ENCODE measurements at places on chromosomes 4 and X.

DNA sequence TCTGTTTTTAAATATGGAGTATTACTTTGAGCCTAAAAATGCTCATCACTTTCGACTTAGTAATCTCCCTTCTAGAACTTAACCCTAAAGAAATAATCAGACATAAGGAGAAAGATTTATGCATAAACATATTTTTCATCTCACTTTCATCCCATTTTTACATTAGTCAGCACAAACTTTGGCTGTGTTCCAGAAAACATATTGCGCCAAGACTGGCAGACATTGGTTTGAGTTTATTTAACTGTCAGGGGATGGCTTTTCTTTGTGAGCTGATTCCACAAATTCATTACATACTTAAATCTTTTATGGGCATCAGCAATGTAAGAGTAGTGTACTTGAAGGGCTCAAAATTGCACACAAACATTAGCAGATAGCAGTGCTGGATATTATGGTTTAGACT, 23.7 kb downstream of the MAOA start:
- no peak for DNase-seq

- no peak for DNase-seq
Observed at GRCh38 chrX:13491061-13491460, 78.3 kb upstream of the EGFL6 start.

- no peak for DNase-seq
Observed at GRCh38 chr4:53840643-53841042, 223.8 kb downstream of the CHIC2 start.

- DNase-seq: no peak
Observed at GRCh38 chrX:70013466-70014381, 36.0 kb downstream of the AWAT2 start.

GRCh38 chr4:12697970-12698369, 786.2 kb downstream of the RAB28 start:
- no peak for DNase-seq

DNA sequence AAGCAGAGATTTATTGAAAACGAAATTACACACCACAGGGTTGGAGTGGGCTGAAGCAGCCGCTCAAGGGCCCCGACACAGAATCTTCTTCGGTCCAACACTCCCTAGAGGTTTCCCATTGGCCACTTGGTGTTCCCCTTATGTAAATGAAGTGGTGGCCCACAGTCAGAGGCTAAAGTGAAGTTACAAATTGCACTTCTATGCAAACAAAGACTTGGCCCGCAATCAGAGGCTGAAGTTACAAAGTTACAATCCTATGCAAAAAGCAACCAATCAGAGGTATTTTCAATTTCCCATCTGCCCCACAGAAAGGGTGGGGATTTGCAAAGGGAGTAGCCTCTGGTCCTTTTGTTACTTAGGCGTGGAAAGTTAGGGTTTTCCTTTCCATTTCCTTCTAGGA, 35.7 kb upstream of the SLC25A43 start:
- DNase-seq: no peak

- peak; percentile 22 for DNase-seq
Observed at GRCh38 chrX:107894038-107894437, 68.4 kb downstream of the MID2 start.

DNA sequence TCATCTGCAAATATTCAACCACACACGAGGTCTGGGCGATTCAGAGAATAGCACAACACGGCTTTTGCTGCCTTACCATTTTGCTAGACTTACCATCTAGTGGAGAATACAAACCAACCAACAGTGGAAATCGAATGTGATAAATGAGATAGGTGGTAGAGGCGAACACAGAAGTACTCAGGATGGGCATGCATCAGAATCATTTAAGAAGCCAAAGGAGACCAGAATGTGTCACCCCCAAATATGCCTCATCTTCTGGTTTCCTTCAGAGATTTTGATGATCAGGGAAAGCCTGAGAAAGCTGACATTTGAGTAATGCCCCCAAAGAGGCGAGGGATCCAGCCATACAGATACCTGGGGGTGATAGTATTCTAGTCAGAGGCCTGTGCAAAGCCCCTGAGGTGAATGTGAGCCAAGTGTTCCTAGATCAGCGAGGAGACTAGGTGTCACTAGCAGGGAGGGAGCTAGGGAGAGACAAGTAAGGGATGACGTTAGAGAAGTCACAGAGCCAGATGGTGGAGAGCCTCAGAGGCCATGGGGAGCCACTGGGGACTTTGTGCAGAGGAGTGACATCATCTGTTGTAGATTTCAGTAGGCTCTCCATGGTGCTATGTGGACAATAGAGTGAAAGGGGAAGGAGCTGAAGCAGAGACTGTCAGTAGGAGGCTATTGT, 1.7 kb downstream of the MTMR1 start:
- DNase-seq: no peak

- DNase-seq: no peak
Observed at GRCh38 chr4:5638976-5639375, 69.4 kb downstream of the EVC2 start.

GRCh38 chr4:5050520-5051277, 581 bp upstream of the STK32B start:
- no peak for DNase-seq

Measured in glomerular endothelial cell (primary cell).